ENCODE measurements at places on chromosomes 3 and 15. TPM values are rescaled to one million over a fixed set of nuclear protein-coding genes. Genes with fewer than 3 reads are reported as not detected.

Gene A4GNT
- not detected for polyA plus RNA-seq

DNA sequence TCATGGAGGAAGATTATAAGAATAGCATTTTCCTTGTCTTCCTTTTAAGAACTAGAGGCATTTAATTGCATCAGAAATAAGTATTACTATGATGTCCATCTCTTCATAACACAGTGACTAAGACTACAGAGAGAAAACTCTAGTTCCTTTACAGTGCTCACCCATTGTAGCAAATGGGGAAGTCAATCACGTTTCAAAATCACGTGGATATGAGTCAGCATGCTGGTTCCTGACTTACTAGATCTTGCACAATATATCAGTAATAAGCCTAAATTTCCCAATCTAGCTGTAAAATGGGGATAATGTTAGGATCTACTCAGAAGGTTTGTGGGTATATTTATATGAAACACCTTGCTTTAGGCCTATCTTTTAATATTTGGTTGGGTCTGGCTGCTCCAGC is 254.8 kb upstream of the EOMES start:
- no peaks in the 10 kb centered on the region for H3K4me1 ChIP-seq
- no peak for DNase-seq
- H3K27ac ChIP-seq = no peak overlapping the region
- no peak overlapping the region for H3K4me3 ChIP-seq
- H3K36me3 ChIP-seq = no peaks in the 10 kb centered on the region

Gene SERPINI2
- polyA plus RNA-seq = not detected

Gene GRIP2
- polyA plus RNA-seq = 2.5 TPM

DNA sequence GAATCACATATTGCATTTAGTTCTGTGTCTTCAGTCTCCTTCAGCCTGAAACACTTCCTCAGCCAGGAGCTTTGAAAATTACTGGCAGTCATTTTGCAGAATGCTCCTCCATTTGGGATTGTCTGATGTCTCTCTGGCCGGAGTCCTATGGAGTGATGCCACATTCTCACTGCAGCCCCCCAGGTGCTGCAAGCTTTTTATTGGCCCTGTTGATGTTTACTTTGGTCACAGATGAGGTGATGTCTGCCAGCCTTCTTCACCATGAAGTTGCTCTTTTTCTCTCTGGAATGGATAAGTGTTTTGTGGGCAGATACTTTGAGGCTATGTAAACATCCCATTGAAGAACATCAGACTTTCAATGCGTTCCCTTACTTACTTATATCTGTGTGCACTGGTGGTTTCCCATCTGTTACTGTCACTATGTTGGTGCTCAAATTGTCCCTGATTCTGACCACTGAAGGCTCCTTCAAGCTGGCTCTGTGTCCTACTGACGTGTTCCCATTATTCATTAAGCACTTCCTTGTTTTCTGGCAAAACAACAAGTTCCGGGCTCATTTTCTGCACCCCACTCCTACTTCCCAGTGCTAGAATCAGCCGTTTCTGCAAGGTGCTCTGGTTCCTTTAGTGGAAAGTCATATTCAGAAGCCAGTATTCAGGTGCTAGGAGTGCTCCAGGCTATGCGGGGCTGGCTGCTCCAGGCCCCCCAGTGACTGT is 1.4 kb upstream of the CLEC3B start:
- no peaks in the 10 kb centered on the region for H3K27me3 ChIP-seq
- H3K36me3 ChIP-seq = no peaks in the 10 kb centered on the region
- DNase-seq = no peak

- no peak overlapping the region for H3K27ac ChIP-seq
- H3K4me3 ChIP-seq = no peak overlapping the region
- no peaks in the 10 kb centered on the region for H3K36me3 ChIP-seq
- no peaks in the 10 kb centered on the region for H3K27me3 ChIP-seq
Observed at GRCh38 chr3:61858054-61858453, 296.7 kb downstream of the PTPRG start.

- no peak overlapping the region for H3K27ac ChIP-seq
- H3K4me3 ChIP-seq = no peak overlapping the region
- no peak for DNase-seq
- H3K36me3 ChIP-seq = no peaks in the 10 kb centered on the region
Observed at GRCh38 chr3:155179966-155180757, 100.0 kb downstream of the MME start.

- H3K4me3 ChIP-seq = no peak overlapping the region
- no peaks in the 10 kb centered on the region for H3K27me3 ChIP-seq
- no peak overlapping the region for H3K27ac ChIP-seq
- no peaks in the 10 kb centered on the region for H3K36me3 ChIP-seq
Observed at GRCh38 chr3:56975567-56975966, 84.9 kb upstream of the SPATA12 start.

Gene GTF2A2
- polyA plus RNA-seq = 26.7 TPM

- H3K27me3 ChIP-seq = no peaks in the 10 kb centered on the region
- H3K4me3 ChIP-seq = no peak overlapping the region
- no peaks in the 10 kb centered on the region for H3K4me1 ChIP-seq
- DNase-seq = no peak
- no peak overlapping the region for H3K27ac ChIP-seq
- H3K36me3 ChIP-seq = no peaks in the 10 kb centered on the region
Observed at GRCh38 chr15:71761649-71762048, 48.7 kb upstream of the NR2E3 start.

DNA sequence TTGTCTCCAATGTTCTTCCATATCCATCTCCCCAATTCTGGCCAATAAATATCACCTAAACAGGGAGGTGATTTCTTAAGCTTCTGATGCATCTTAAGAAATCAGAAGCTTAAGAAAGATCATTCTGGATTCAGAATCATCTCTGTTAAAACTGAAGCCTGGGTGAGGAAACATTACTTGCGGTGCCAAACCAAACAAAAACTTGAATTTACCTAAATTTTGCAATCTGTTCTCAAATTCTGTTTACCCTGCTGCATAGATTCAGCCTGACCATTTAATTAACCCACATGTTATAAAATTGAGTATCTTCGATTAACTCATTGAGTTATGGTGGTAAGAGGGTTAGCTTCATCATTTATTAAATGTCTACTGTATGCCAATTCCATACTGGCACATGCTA is 204.4 kb upstream of the ZNF385D start:
- H3K27ac ChIP-seq = no peak overlapping the region
- H3K36me3 ChIP-seq = no peaks in the 10 kb centered on the region
- no peaks in the 10 kb centered on the region for H3K27me3 ChIP-seq
- no peak for DNase-seq

DNA sequence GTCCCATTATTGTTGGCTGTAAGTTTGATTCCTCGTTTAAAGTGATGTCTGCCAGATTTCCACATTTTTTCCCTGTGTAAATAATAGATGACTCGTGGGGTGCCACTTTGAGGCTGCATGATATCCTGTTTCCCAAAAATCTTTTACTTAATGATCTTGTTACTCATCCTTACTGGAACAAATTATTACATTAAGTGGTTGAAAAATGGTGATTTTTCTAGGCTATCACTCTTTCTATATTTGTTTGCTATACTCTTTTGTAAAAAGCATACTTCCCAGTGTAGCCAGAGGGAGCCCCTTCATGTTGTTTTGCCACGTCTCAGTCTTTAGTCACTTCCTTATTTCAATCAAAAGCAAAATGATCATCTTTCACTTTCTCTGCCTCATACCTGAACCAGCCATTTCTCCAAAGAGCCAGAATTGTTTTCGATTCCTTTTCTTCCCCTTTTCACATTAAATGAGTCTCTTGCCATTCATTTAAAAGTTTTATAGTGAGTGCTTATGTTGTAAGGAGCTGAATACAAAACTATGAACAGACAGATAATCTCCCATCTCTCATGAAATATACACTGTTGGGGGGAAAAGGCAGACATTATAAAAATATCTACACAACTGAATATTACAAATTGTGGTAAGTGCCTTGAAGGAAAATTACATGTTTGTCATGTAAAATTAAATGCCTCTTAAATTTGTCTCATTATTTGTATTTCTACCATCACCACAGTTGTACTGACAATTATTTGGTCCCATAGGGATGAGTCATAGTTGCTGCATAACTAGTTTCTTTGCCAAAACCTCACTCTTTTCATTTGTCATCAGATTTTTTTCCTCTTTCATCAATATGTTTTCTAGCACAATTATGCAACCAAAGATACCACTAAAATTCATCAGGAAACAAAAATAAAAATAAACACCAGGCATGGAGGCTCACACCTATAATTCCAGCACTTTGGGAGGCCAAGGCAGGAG is 41.5 kb downstream of the ADGRG7 start:
- H3K4me3 ChIP-seq = no peak overlapping the region
- no peaks in the 10 kb centered on the region for H3K27me3 ChIP-seq
- no peak for DNase-seq

- H3K27me3 ChIP-seq = no peaks in the 10 kb centered on the region
- no peaks in the 10 kb centered on the region for H3K4me1 ChIP-seq
- no peak for DNase-seq
Observed at GRCh38 chr3:63519426-63519825, 133.0 kb upstream of the SNTN start.

Gene LRRC15
- polyA plus RNA-seq = 0.17 TPM

Gene PEX11A
- polyA plus RNA-seq = 3.0 TPM

Gene STRA6
- 21.0 TPM for polyA plus RNA-seq

Data from H1 (cell line).